DND-41 (cell line): ENCODE measurements at places on chromosomes 13 and 19.

DNA sequence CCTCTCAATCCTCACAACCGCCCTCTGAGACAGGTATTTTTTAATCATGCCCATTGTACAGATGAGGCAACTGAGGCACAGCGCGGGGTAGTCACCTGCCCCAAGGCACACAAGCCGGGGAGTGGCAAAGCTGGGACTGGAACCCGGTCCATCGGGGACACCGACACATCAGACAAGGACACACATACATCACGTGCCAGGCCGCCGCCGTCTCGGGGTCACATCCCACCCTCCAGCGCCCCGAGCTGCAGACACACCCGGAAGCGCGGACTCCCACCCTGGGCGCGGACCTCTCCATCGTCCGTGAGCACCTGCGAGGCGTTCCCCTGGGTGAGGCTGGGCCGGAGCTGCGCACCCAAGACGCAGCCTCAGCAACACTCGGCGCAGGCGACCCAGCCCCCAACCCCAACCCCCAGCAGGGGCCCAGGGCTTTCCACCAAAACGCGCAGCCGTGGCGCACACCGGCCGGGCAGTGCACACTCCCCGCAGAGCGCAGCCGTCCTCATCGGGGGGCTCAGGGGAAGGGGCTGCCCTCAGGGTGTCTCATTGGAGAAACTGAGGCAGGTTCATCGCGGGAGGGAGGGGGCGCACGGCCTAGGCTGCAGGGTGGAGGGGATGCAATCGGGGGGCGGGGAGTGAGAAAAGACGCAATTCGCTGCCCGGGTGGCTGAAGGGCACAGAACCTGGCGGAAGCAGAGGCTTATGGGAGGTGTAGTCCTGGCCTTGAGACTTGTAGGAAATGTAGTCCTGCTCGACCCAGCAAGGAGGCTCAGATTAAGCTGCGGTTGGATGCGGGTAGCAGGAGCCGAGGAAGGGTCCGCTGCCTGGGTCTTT is 1.9 kb upstream of the LMTK3 start:
- DNase-seq = peak; percentile 83

- no peak for DNase-seq
Measured at GRCh38 chr19:50293263-50294004, 35.7 kb downstream of the KCNC3 start.

GRCh38 chr13:99226513-99226912 is 25.9 kb downstream of the UBAC2 start:
- no peak for DNase-seq

- peak; percentile 83 for DNase-seq
Measured at GRCh38 chr19:42113641-42114348, 18.5 kb downstream of the POU2F2 start.

- DNase-seq = no peak
Measured at GRCh38 chr13:95032121-95032520, 269.1 kb downstream of the ABCC4 start.

DNA sequence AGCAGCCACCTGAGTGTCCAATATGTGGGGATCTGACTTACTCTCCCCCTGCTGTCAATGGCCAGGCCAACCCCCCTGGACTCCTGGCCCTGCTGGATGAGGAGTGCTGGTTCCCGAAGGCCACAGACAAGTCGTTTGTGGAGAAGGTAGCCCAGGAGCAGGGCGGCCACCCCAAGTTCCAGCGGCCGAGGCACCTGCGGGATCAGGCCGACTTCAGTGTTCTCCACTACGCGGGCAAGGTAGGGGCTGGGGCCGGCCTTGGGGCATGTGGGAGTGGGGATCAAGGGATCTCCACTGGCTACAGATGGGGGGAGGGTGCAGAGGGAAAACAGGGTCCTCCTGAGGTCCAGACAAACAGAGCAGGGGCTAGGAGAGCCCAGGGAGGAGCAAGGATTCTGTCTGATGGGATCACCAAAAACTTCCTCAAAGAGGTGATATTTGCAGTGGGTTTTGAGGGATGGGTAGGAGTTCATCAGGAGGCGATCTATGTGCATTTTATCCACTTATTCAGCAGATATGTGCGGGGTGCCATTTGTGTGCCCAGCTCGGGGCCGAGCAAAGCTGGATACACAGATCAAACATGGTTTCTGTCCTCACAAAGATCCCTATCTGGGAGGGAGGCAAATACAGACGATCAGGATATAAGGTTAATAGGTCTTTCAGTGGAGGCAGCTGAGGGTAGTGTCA is 47.2 kb downstream of the MYH14 start:
- no peak for DNase-seq

DNA sequence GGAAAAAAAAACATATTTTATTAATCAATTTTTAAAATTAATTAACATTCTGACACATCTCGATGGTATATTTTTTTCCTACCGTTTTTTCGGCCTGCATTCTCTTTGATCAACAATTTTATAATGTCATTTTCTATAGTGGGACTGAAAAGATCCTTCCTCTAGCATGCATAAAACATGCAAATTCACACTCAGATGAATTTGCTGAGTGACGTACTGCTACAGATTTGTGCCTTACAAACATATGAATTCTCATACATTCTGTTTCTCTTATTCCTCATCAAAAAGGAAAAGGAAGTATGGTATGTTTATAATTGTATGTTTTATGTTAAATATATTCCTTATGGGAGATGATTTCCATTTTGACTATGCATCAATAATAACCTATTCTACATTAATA is 458.2 kb downstream of the TSHZ3 start:
- DNase-seq = no peak

DNA sequence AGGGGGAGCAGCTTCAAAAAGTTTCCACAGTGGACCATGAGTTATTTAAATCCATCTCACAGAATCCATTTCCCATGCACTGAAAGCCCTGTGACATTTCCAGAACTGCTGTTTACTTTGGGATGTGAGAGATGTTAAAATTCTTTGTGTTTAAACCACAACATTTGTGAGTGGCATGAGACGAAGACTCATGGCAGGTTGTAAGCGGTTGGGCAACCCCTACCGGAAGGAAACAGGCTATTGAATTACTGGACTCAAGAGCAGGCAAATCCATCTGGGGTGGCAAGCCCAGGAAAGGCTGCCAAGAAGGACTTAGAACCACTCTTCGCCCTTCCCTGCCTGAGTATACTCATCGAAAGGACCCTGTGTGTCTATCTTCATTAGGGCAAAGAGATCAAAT is 22.3 kb upstream of the CLDN10 start:
- DNase-seq = no peak

GRCh38 chr19:16118489-16119033 is 6.9 kb downstream of the RAB8A start:
- DNase-seq = no peak

DNA sequence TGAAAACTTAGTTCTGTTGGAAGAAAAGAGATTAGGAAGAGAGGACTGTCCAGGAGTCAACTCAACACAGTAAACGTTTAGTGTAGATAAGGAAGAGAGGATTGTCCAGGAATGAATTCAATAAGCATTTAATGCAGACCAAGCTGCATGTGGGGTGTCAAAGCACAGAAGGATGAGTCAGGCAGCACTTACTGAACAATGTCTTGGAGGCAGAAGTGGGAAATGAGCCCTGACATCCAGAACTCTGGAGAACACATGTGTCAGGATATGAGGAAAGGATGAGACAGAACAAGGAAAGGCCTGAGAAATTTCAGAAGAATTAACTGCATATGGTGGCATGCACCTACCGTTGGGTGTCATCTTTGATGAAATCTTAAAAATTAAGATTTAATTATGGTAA is 429.2 kb upstream of the HTR2A start:
- no peak for DNase-seq

GRCh38 chr13:105406551-105406950 is 1128.9 kb downstream of the EFNB2 start:
- no peak for DNase-seq

DNA sequence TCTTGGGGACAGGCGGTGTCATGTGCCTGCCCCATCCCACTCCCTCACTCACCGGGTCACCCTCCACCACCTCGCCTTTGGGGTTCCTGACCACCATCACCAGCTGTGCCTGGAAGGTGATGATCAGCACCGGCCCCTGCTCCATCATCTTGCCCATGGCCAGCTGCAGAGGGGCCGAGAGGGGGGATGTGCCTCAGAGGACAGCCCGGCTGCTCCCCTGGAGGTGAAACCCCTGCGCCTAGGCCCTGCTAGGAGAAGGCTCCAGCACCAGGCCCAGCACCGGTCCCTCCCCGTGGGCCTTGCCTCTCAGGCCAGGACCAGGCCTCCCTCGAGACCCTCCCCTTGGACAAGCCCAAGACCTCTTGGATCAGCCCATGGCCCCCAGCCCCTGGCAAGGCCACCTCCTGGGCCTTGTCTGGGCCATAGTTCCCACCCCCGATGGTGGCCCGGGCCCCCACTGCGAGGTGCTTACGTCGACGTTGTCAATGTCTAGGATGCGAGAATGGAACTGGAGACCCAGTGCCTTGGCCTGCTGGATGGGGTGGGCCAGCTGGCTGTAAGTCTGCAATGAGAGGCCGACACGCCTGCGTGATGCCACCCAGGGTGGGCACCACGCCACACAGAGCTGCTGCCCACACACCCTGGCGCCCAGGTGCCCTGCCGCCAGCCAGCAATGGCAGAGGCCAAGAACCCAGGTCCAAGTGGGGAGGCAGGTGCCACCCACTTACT is 1.8 kb upstream of the CTXN1 start:
- DNase-seq = no peak

- DNase-seq = no peak
Measured at GRCh38 chr19:14477418-14478112, 2.4 kb upstream of the PTGER1 start.
